ENCODE measurements at places on chromosomes 4 and X.
A peak's percentile ranks its signal among the peaks of the same experiment; 100 is the strongest.

GRCh38 chrX:86946569-86946968, 571.0 kb upstream of the KLHL4 start:
- H3K36me3 ChIP-seq, result no peaks in the 10 kb centered on the region
- no peak overlapping the region for H3K4me3 ChIP-seq
- H3K27ac ChIP-seq, result no peak overlapping the region
- no peaks in the 10 kb centered on the region for H3K4me1 ChIP-seq
- H3K27me3 ChIP-seq, result no peaks in the 10 kb centered on the region

DNA sequence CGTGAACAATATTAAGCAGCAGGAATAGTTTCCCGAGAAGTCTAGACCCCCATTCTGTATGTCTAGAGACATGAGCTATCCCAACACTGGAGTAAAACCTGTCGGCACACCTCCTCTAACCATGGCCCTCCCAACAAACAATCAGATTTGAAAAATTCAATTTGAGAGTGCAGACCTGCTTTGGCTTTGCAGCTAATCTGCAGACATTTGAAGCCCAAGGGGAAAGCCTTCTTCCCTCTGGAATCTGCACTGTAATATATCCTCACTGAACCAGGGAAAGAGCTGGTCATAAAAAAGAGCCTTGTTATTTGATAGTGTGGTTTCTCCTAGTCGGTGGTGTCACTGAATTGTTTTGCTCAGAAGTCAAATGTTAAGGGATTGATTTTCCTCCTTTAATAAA, 44.6 kb upstream of the KLHL34 start:
- no peaks in the 10 kb centered on the region for H3K4me1 ChIP-seq
- no peak overlapping the region for H3K4me3 ChIP-seq
- no peaks in the 10 kb centered on the region for H3K36me3 ChIP-seq
- DNase-seq, result no peak

DNA sequence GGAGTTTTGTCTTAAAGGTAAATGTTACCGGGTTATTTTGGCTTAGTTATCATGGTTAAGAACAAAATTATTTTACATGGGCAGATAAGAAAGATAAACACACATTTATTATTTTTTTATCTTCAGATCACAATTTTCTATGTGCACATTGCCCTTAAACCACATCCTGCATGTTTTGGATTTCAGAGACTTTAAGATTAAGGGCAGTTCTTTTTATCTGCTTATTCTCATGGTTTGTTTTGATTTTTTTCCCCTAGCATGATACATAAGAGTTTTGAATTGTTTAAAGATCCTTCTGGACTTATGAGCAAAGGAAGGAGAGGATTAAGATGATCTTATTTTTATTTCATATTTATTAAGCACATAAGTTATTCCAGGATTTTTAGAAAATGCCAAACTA, 190.1 kb upstream of the BMP3 start:
- no peaks in the 10 kb centered on the region for H3K4me1 ChIP-seq
- H3K4me3 ChIP-seq, result no peak overlapping the region
- no peaks in the 10 kb centered on the region for H3K27me3 ChIP-seq

DNA sequence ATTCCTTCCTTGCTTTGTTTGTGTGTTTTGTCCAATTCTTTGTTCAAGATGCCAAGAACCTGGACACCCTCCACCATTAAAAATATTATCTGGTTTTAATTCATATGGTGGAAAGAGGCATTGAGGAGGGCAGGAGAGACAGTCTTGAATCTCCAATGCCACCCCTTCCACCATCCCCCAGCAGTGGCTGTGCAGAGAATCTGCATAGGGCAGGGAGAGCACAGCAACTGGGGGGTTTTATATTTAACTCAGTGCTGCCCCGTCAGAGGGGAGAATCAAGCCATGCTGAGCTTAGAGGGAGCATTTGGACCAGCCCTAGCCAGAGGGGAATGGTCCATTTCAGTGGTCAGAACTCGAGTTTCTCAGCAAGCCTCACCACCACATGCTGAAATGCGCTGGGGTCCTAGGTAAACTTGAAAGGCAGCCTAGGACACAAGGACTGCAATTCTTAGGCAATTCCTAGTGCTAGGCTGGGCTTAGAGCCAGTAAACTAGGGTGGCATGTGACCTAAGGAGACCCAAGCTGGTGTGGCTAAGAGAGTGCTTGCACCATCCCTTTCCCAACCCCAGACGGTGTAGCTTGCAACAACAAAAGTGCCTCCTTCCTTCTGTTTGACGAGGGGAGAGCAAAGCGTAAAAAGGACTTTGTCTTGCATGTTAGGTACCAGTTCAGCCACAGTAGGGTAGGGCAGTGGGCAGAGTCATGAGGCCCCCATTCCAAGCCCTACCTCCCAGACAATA, 34.2 kb downstream of the CCDC158 start:
- no peak overlapping the region for H3K27ac ChIP-seq
- no peaks in the 10 kb centered on the region for H3K36me3 ChIP-seq
- no peaks in the 10 kb centered on the region for H3K4me1 ChIP-seq
- H3K27me3 ChIP-seq, result peaks cover 44% of the 10 kb centered on the region

- H3K4me1 ChIP-seq, result peaks cover 3% of the 10 kb centered on the region
- H3K27ac ChIP-seq, result no peak overlapping the region
- no peak overlapping the region for H3K4me3 ChIP-seq
- H3K36me3 ChIP-seq, result peaks cover 3% of the 10 kb centered on the region
- no peaks in the 10 kb centered on the region for H3K27me3 ChIP-seq
- DNase-seq, result no peak
Measured at GRCh38 chrX:150770623-150771022, 77.4 kb downstream of the MTMR1 start.

- no peak for DNase-seq
- no peak overlapping the region for H3K27ac ChIP-seq
Measured at GRCh38 chr4:10074767-10075105, 41.9 kb downstream of the WDR1 start.

GRCh38 chrX:7943600-7944245, 16.5 kb upstream of the PNPLA4 start:
- DNase-seq, result no peak
- H3K4me3 ChIP-seq, result no peak overlapping the region
- no peaks in the 10 kb centered on the region for H3K36me3 ChIP-seq
- H3K4me1 ChIP-seq, result no peaks in the 10 kb centered on the region
- no peak overlapping the region for H3K27ac ChIP-seq

DNA sequence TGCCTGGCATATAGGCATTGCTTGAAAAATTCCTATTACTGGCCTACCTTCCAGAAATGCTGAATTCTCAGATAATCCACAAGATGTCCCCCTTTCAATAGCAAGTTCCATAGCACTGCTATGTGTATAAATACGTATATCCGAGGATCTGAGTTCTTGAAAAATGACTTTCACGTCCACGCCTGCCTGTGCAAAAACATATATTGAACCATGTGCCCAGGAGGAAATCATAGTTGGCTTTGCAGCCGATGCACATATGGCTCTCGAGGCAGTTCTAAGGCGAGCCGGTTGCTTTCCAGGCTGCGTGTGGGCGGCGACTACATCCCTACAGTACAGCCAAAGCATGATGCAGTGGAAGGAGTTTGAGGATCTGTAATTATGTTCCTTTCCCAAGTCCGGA, 55.4 kb upstream of the ESX1 start:
- H3K4me1 ChIP-seq, result no peaks in the 10 kb centered on the region
- H3K27ac ChIP-seq, result no peak overlapping the region
- H3K36me3 ChIP-seq, result no peaks in the 10 kb centered on the region
- H3K4me3 ChIP-seq, result no peak overlapping the region
- DNase-seq, result no peak

DNA sequence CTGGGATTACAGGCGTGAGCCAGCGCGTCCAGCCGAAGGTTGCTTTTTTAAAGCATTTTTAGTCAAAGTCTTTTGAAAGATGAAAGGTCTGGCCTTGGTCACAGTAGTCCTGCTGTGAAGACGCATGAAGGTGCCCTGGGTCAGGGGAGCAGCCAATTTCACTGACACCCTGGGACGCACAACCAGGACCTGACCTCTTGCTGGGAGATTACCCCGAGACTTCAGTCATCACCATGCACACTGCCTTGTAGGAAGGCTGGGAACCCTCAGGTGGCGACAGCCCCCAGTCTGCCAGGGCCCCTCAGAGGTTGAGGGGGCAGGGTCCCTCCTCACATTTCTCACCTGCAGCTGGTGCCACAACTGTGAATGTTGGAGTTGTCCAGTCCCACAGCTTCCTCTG, 53.2 kb downstream of the CPLX1 start:
- no peaks in the 10 kb centered on the region for H3K27me3 ChIP-seq
- H3K36me3 ChIP-seq, result peaks cover 68% of the 10 kb centered on the region
- no peak overlapping the region for H3K4me3 ChIP-seq
- no peak for DNase-seq
- no peak overlapping the region for H3K27ac ChIP-seq

GRCh38 chrX:97629597-97629985, 745.9 kb downstream of the RPA4 start:
- H3K36me3 ChIP-seq, result no peaks in the 10 kb centered on the region
- no peak overlapping the region for H3K27ac ChIP-seq
- H3K27me3 ChIP-seq, result peaks cover 6% of the 10 kb centered on the region

GRCh38 chr4:52721968-52722815, 29.0 kb downstream of the ERVMER34-1 start:
- H3K27me3 ChIP-seq, result no peaks in the 10 kb centered on the region
- H3K4me1 ChIP-seq, result peaks cover 21% of the 10 kb centered on the region
- peak overlapping the region; percentile 80 for H3K4me3 ChIP-seq

GRCh38 chr4:3781193-3781886, 15.2 kb downstream of the ADRA2C start:
- DNase-seq, result no peak
- no peaks in the 10 kb centered on the region for H3K4me1 ChIP-seq
- no peak overlapping the region for H3K4me3 ChIP-seq

DNA sequence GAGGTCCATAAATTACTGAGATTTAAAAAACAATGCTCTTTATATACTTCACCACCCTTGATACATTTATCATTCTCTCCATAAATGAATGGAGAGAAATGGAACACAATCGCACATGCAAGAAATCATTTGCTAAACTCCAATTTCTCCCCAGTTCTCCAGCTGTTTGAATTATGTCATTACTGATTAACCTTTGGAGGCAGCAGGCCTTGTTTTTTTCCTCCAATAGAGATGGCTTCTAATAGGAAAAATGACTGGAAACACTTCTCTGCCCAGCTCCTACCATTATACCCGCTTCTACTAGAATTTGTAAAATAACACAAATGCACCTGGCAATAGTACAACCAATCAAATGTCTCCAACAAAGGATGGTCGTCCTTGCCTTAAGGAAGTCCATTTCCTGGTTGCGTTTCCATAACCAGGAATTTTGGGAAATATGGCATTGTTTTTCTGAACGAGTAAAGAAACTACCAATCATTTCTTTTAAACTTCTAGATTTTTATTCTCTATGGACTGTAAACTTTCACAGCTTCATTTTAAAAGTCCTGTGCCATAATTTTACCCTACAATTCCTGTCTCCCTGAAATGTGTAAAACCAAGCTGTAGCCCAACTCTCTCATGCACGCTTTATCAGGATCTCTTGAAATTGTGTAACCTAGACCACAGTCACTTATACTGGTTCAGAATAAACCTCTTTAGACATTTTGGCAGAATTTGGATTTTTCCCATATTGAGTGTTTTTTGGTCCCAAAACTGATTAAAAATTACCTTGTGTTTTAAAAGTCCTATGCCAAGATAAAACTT, 60.1 kb downstream of the APBB2 start:
- DNase-seq, result no peak
- H3K4me1 ChIP-seq, result no peaks in the 10 kb centered on the region
- H3K4me3 ChIP-seq, result no peak overlapping the region
- H3K27ac ChIP-seq, result no peak overlapping the region

DNA sequence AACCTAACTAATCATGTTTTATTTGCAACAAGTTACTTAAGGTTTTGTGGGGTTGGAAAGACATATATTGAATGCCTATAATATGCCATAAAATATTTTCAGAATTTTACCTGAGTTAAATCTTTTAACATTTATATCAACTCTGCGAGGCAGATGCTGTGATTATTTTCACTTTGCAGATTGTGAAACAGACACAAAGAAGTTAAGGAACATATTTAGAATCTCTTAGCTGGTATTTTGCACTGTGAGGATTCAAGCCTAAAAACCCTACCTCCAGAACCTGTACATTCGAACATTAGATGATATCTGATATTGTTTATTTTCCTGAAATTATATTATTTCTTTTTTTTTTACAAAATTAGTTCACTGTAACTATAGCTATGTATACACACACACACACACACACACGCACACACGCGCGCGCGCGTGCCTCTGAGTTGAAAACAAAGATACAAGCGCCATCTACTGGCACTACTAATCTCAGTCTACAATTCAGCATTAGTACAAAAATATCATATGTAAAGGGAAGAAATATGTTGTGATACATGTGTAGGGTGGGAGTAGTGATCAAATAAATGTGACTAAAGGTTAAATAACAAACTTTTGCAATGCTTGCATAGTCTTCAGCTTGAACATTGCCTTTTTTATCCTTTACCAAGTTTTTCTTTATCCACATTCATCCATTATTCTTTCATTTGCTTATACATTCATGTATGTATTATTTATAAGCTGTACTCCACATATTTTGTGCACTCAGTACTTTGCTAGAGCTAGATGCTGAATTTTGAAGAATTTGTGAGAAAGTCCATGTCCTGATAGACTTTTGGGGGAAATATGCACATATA, 61.5 kb downstream of the ANXA10 start:
- no peak overlapping the region for H3K27ac ChIP-seq
- peaks cover 4% of the 10 kb centered on the region for H3K27me3 ChIP-seq
- peaks cover 4% of the 10 kb centered on the region for H3K4me1 ChIP-seq
- no peaks in the 10 kb centered on the region for H3K36me3 ChIP-seq

- H3K4me3 ChIP-seq, result no peak overlapping the region
- no peaks in the 10 kb centered on the region for H3K36me3 ChIP-seq
- H3K4me1 ChIP-seq, result no peaks in the 10 kb centered on the region
- no peaks in the 10 kb centered on the region for H3K27me3 ChIP-seq
- DNase-seq, result no peak
Measured at GRCh38 chr4:5156682-5157081, 105.4 kb downstream of the STK32B start.

DNA sequence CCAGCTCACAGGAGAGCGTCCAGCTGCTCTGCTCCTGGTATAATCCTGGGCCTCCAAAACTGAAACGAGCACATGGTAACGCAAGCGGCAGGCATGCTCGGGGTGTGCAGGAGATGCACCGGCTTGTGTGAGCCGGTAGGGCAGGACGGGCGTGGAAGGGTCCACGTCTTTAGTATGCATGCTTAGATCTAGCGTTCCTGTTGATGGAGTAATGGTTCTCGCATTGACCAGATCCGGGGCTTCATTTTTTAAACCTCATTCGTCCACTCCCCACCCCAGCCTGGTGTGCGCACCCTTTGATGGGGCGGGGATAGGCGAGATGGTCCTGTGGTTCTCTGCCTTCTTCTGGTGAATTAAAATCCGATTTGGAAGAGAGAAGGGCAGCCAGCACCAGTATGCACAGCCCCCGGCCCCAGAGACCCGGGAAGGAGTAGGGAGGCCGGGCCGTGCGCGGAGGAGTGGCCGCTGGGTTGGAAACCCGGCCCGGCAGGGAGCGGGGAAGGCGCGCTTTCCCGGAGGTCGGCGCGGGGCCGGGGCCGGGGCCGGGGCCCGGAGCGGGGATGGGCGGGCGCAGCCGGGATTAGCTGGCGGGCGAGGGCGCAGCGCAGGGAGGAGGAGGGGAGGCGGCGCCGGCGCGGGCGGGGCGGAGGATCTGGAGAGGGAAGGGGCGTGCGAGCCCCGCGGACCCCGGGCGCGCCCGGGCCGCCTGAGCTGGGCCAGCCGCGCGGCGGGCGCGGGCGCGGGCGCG, 39.9 kb downstream of the FAM149A start:
- H3K27me3 ChIP-seq, result peaks cover 49% of the 10 kb centered on the region
- peak overlapping the region; percentile 67 for H3K4me3 ChIP-seq
- H3K36me3 ChIP-seq, result no peaks in the 10 kb centered on the region
- H3K4me1 ChIP-seq, result peaks cover 15% of the 10 kb centered on the region
- DNase-seq, result no peak

GRCh38 chr4:88761861-88762523, 64.4 kb upstream of the NAP1L5 start:
- peaks cover 3% of the 10 kb centered on the region for H3K4me1 ChIP-seq
- no peak overlapping the region for H3K27ac ChIP-seq
- no peak overlapping the region for H3K4me3 ChIP-seq
- H3K27me3 ChIP-seq, result peaks cover 1% of the 10 kb centered on the region
- H3K36me3 ChIP-seq, result no peaks in the 10 kb centered on the region
